ENCODE measurements at places on chromosomes 4 and X. TPM values are rescaled to one million over a fixed set of nuclear protein-coding genes. Genes with fewer than 3 reads are reported as not detected.

SHISA3 gene
- 0.58 TPM for total RNA-seq

SLC10A4 gene
- total RNA-seq = 2.1 TPM

TLR2 gene
- total RNA-seq = 0.10 TPM

TBC1D14 gene
- 24.7 TPM for total RNA-seq

HGFAC gene
- total RNA-seq = not detected

POF1B gene
- total RNA-seq = 11.9 TPM

BEX1 gene
- not detected for total RNA-seq

WDR17 gene
- total RNA-seq = 9.1 TPM

BMP3 gene
- total RNA-seq = not detected

ITGB1BP2 gene
- 1.6 TPM for total RNA-seq

SCML2 gene
- total RNA-seq = 12.9 TPM

SYTL4 gene
- total RNA-seq = 7.4 TPM

PCDH7 gene
- 5.7 TPM for total RNA-seq

BEX4 gene
- 4.5 TPM for total RNA-seq

All from NCI-H460 (cell line).